ENCODE measurements at places on chromosomes 5 and 9. TPM values are rescaled to one million over a fixed set of nuclear protein-coding genes. Genes with fewer than 3 reads are reported as not detected.

The SYNPO gene
- polyA plus RNA-seq, result not detected

The SHISAL2B gene
- polyA plus RNA-seq, result not detected

The PDE6A gene
- polyA plus RNA-seq, result not detected

DNA sequence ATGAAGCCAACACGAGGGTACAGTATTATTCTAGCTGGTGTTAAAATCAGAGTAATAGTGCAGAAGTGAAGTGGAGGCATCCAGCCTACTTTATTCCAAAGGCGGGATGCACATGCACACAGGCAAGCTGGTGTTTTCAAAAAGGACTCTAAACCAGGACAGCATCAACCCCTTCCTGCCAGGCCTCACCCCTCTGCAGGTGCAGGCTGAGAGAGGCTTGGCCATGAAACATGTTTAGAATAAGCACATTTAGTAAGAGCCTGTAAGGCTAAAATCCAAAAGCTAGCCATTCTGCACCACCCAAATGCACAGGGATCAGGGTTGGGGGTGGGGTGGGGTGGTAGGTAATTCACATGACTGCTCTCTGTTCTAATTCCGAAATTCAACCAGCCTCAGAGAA is 71.2 kb downstream of the SHC3 start:
- H3K27ac ChIP-seq, result no peak overlapping the region
- H3K36me3 ChIP-seq, result no peaks in the 10 kb centered on the region
- no peak overlapping the region for H3K4me3 ChIP-seq
- no peaks in the 10 kb centered on the region for H3K4me1 ChIP-seq
- H3K27me3 ChIP-seq, result peaks cover 5% of the 10 kb centered on the region

DNA sequence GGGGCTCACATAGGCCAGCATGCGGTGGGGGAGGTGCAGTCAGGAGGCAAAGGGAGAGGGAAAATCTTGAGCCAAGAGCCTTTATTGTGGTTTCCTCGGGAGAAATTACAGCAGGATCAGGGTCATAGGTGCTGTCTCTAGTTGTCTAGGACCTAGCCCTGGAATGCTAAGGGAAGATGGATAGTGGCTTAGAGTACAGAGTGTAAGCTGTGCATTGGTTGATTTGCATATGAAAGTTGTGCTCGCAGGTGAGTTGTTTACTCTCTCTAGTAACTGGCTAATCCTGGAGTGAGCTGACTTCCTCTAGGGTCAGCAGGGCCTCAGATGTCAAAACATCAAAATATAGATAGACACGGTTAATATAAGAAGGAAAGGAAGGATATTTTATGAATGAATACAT is 877.7 kb downstream of the TLE4 start:
- H3K4me3 ChIP-seq, result no peak overlapping the region
- H3K27ac ChIP-seq, result no peak overlapping the region
- no peak for DNase-seq
- no peaks in the 10 kb centered on the region for H3K4me1 ChIP-seq
- H3K27me3 ChIP-seq, result no peaks in the 10 kb centered on the region
- H3K36me3 ChIP-seq, result no peaks in the 10 kb centered on the region

DNA sequence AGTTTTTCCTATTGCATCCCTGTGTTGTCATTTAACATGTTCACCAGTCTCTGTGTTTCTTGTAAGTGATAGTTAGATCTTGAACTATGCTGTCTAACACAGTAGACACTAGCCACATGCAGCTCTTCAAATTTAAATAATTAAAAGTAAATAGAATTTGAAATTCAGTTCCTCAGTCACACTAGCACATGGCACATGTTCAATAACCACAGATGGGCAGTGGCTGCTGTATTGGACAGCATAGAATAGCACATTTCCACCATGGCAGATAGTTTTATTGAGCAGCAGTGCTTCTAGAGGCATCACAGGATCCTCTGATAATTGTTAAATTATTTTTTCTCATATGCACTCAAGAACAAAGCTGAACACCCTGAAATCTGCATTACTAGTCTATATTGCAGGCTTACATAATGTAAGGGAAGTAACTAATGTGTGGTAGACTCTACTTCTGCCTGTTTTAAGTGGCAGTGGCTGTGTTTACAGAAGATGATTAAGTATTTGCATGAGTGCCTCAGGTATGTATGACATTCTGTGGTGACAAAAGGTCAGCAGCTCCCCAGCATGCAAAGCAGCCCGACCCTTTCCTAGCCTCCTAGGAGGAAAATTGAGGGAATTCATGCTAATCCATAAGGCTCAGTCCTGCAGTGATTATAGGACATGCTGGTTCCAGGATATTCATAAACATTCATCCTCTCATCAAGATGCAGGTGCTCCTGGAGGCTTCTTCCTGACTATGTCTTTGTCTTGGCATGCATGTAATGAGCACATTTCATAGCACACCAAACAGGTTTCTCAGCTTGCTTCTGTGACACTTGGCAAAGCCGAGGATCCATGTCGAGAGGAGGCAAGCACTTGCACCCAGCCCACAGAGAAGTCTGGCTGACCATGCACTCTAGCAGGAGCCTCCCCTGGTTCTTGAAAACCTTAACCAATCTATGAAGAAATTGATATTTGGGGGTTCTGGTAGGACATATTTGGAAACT is 45.5 kb downstream of the SH3RF2 start:
- peak overlapping the region; percentile 1 for H3K27ac ChIP-seq
- H3K4me3 ChIP-seq, result no peak overlapping the region
- no peaks in the 10 kb centered on the region for H3K36me3 ChIP-seq
- no peaks in the 10 kb centered on the region for H3K27me3 ChIP-seq
- DNase-seq, result peak; percentile 26

GRCh38 chr5:175479125-175479881 is 943 bp downstream of the SFXN1 start:
- H3K36me3 ChIP-seq, result no peaks in the 10 kb centered on the region
- no peak overlapping the region for H3K27ac ChIP-seq

GRCh38 chr5:98776066-98776705 is 2.7 kb downstream of the RGMB start:
- H3K4me1 ChIP-seq, result peaks cover 31% of the 10 kb centered on the region
- no peak for DNase-seq
- H3K27ac ChIP-seq, result no peak overlapping the region
- no peak overlapping the region for H3K4me3 ChIP-seq
- H3K27me3 ChIP-seq, result peaks cover 89% of the 10 kb centered on the region
- H3K36me3 ChIP-seq, result no peaks in the 10 kb centered on the region

GRCh38 chr5:88355490-88356050 is 86.9 kb upstream of the TMEM161B start:
- no peaks in the 10 kb centered on the region for H3K4me1 ChIP-seq
- H3K27me3 ChIP-seq, result no peaks in the 10 kb centered on the region
- H3K4me3 ChIP-seq, result no peak overlapping the region

GRCh38 chr5:154446195-154447088 is 645 bp downstream of the SAP30L start:
- no peaks in the 10 kb centered on the region for H3K27me3 ChIP-seq
- peak; percentile 2 for DNase-seq
- no peak overlapping the region for H3K27ac ChIP-seq
- H3K4me1 ChIP-seq, result peaks cover 34% of the 10 kb centered on the region
- peak overlapping the region; percentile 89 for H3K4me3 ChIP-seq

GRCh38 chr9:117465706-117466105 is 50.8 kb upstream of the ASTN2 start:
- H3K36me3 ChIP-seq, result no peaks in the 10 kb centered on the region
- DNase-seq, result no peak
- H3K27ac ChIP-seq, result no peak overlapping the region
- H3K27me3 ChIP-seq, result no peaks in the 10 kb centered on the region
- H3K4me1 ChIP-seq, result no peaks in the 10 kb centered on the region

DNA sequence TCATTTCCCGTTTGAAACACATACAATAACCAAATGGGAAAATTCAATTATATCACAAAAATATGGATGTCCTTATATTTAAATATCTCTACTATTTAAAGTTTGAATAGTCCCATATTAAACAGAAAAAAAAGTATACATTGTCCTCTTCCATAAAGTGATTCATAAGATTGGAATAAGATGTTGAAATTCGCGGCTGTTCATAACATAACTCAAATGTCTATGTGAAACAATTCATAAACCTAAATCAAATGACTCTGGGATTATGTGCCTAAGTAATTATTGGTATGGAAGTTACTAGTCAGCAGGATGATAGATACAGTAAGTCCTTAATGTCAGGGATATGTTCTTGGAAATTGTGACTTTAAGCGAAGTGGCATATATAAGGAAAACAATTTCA is 3.9 kb upstream of the EFNA5 start:
- no peak for DNase-seq
- no peaks in the 10 kb centered on the region for H3K36me3 ChIP-seq
- H3K27ac ChIP-seq, result no peak overlapping the region
- peaks cover 79% of the 10 kb centered on the region for H3K27me3 ChIP-seq

- DNase-seq, result no peak
- H3K27me3 ChIP-seq, result no peaks in the 10 kb centered on the region
- H3K36me3 ChIP-seq, result peaks cover 48% of the 10 kb centered on the region
Observed at GRCh38 chr5:32604800-32605765, 19.7 kb downstream of the SUB1 start.

DNA sequence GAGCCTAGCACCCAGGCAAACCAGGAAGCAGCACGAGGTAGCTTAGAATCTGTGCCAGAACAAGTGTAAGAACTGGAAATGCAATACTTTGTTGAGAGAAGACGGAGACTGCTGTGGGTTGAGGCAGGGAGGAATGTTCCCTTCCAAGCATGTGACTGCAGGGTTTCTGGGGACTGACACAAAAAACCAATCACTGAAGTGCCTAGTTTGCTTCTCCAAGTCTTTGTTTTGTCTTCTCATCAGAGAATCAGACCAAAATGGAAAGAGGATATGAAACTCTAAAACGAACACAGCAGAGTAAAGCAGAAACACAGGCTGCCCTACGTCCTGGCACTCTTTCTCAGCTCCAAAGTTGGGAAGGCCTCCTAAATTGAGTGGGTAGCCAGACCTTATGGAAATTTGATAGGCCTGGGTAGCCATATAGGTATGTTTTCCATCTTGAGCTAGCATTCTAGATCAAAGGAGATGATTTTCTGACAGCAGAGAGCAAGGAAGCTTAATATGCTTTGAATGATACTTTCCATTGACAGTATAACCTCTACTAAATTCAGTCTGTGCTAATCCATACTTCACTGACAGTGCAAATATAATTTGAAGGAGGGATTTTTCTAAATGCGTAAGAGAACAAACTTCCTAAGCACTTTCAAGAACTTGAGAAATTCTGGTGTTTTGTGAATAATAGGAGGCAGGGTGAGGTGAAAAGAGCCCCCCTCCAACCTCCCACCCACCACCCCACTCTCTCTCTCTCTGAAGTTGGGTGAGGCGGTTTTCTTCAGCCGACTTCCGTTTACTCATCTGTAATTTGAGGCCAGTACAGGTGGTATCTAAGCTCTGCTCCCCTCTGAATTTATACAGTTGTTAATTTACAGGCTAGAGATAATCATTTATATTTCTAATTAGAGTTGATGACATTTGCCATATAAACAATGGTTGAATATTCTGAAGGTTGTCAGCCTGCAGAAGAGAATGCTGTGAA is 5.5 kb downstream of the ADRB2 start:
- DNase-seq, result peak; percentile 70
- H3K27me3 ChIP-seq, result no peaks in the 10 kb centered on the region
- peaks cover 83% of the 10 kb centered on the region for H3K4me1 ChIP-seq
- peak overlapping the region; percentile 85 for H3K4me3 ChIP-seq
- H3K27ac ChIP-seq, result peak overlapping the region; percentile 96
- H3K36me3 ChIP-seq, result peaks cover 4% of the 10 kb centered on the region

Measured in CD14-positive monocyte (primary cell).